Effector memory CD8-positive, alpha-beta T cell (primary cell): ENCODE measurements at places on chromosomes 12 and 14.

DNA sequence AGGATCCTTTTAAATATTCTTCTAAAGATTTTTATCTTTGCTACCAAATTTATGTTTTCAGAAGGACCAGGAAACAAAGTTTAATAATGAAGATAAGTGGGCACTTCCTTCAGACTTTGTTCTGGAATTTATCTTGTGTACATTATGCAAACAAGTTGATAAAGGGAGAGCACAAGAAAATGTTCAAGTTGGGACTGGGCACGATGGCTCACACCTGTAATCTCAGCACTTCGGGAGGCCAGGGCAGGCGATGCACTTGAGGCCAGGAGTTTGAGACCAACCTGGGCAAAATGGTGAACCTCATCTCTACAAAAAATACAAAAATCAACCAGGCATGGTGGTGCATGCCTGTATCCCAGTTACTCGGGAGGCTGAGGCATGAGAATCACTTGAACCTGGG lies 4.6 kb downstream of the PLBD1 start:
- no peak for DNase-seq

GRCh38 chr12:6363330-6364043 lies 11.9 kb downstream of the SCNN1A start:
- peak; percentile 46 for DNase-seq

GRCh38 chr12:93994721-93995120 lies 153.7 kb upstream of the PLXNC1 start:
- no peak for DNase-seq

GRCh38 chr12:105555556-105556295 lies 225.2 kb downstream of the C12orf75 start:
- no peak for DNase-seq

DNA sequence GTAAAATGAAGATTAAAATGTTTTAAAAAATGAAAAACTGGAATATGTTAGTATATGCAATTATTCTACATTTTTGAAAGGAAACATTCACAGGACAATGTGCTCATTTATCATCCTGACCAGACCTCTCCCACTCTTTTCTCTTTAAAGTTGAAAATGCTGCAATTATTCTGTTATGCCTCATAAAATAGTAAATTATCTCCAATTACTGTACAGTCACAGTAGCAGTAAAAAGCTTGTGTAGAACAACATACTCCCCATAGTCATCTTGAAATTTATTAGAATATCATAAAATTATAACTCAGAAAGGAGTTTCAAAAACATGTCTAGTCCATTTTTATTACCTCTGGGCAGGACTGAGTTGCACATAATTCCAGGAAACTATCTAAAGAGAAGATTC lies 250.3 kb downstream of the SYT1 start:
- DNase-seq, result no peak

- no peak for DNase-seq
Observed at GRCh38 chr14:92679246-92679645, 69.2 kb downstream of the LGMN start.

DNA sequence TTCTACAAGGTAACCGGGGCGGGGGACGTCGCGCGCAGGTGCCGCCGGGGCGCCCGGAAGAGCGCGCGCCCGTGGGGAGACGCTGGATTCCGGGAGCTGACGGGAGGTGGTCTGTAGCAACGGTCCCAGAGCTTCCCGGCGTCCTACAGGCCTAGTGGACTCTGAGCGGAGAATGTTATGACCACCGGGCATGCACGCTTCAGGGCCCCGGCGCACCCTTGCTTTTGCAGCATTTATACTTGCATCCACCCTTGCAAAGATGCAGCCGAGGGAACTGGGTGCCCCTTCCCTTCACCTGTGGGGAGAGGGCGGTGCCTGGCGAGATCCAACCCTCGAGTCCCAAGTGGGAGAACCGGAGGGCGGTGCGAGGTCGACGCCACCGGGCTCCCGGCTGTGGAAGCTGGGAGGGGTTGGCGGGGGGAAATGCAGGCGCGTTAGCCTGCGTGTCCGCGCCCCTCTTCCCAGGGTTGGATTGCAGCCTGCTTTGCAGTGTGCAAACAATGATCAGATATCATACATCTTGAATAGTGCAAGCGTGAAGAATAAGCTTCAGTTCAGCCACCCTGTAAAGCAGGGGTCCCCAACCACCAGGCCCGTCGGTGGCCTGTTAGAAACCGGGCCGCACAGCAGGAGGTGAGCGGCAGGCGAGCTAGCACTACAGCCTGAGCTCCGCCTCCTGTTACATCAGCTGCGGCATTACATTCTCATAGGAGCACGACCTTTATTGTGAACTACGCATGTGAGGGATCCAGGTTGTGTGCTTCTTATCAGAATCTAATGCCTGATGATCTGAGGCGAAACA lies 576 bp downstream of the ERP29 start:
- DNase-seq, result peak; percentile 61

- no peak for DNase-seq
Observed at GRCh38 chr12:6540181-6540877, 6.0 kb downstream of the GAPDH start.

DNA sequence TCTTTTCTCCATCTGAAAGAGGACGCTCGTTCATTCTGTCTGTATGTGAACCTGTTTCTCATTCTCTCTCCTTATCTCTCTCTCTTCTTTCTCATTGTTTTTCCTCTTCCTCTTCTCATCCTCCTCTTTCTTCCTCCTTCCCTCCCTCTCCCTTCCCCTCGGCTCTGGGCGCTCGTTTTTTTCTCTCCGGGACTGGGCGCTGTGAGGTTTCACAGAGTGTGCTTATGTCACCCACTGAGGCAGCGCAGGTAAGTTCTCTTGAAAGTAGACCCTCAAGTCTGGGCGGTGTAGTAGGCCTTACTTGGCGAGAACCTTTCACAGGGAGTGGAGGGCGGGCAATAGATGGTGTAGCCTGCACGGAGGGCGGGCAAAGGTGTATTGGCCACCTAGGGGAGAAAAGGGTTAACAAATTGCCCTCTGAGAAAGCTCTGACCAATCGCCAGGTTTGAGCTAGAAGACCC lies 4.5 kb upstream of the SIX1 start:
- DNase-seq, result no peak

GRCh38 chr12:123805173-123805572 lies 43.1 kb downstream of the DNAH10 start:
- DNase-seq, result no peak

DNA sequence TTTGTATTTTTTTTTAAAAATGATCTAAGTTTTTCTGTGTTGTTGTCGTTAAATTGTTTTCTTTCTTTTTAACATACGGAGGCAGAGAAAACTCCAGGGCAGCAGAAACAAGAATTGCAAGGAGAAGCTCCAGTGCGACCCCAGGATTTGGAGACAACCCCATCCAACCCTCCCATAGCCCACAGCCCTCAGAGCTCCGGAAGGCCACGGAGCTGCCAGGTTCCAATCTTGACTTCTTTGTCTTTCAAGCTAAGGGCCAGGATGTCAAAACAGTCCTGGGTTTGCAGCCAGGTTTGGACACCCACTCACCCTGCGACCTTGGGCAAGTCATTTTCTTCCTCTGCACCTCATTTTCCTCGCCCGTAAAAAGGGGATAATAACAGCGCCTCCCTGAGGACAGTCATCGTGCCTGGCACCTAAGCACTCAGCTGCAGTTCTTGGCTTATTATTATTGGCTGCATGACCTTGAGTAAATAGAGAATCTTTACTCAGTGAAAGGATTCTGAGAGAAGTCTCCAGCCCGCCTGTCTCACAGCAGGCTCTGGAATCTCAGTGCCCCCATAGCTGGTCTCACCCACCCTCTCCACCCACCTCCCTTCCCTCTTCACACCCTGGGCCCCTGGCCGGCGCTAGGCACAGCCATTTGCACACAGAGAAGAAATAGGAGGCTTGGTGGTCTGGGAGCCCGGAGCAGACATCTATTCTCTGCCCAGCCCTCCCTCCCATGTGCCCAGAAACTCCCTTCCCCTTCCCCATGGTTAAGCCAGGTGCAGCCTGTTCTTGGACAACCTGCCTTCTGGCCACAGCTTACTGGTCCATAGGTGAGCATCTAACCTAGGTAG lies 79.4 kb upstream of the BCL11B start:
- no peak for DNase-seq

GRCh38 chr12:93979189-93979588 lies 169.2 kb upstream of the PLXNC1 start:
- peak; percentile 10 for DNase-seq
